Stimulated activated CD4-positive, alpha-beta T cell treated with anti-CD3 and anti-CD28 coated beads, Interleukin-1b, Interleukin-23, amount 100 ng/mL, for 1 hour (primary cell): ENCODE measurements at places on chromosomes 2 and 18.

DNA sequence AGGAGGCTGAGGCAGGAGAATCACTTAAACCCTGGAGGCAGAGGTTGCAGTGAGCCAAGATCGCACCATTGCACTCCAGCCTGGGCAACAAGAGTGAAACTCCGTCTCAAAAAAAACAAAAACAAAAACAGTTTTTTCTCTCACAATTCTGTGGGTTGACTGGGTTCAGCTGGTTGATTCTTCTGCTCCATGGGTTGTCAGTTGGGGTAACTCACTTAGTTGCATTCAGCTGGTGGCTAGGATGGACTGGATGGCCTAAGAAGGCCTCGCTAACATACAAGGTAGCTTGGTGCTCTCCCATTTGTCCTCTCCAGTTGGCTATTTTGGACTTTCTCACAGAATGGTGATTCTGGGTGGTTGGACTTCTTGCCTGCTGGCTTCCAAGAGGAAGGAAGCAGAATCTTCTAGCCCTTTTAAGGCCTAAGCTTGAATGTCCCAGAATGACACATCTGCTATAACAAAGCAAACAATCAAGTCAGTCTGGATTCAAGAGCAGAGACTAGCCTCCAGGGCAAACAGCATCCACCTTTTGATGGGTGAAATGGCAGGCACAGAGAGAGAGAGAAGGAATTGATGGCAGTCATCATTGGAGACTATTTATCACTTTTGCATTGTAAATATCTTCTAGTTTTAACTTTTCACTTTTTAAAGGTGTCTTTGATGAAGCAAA lies 17.9 kb downstream of the LAMA3 start:
- DNase-seq: no peak

GRCh38 chr2:158975271-158975921 lies 7.0 kb downstream of the TANC1 start:
- no peak for DNase-seq

DNA sequence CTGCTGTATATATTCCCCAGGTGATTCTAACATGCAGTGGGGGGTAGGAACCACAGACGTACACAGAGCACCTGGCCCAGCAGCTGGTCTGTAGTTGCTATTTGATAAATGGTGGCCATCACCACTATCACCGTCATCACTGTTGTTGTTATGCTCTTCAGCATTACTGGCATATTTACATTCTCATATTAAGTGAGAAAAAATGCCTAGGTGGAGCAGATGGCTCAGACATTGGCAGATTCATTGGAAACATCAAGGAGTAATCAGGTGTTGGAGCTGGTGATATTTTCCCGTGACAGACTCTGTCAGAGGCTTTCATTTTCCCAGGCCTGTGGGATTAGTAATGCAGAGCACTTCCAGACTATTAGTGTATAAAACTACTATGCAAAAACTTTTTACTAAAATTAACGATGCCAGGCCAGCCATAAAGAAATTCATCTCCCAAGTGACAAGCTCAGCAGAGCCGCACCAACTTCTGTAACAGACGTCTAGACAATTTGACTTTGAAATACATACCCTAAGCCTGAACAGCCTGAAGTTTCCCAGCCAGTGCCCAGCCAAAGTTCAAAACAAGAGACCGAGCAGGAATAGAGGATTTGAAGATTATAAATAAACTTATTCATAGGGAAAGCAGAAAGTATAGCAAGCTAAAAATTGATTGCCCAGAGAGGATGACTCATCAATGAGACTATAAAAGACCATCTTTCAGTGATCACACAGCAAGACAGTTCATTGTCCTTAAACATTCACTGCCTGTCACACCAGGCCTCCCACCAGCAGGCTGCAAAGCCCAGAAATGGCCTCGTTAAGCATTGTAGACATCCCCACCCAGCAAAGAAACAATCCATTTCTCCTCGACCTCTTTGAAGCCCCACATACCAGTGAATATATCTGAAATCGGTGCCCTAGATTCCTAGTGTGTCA lies 247.4 kb upstream of the CHAC2 start:
- no peak for DNase-seq

GRCh38 chr2:241274127-241274526 lies 41.3 kb downstream of the HDLBP start:
- DNase-seq: no peak
